BJ (cell line): ENCODE measurements at places on chromosomes 7 and 10.
A peak's percentile ranks its signal among the peaks of the same experiment; 100 is the strongest.

DNA sequence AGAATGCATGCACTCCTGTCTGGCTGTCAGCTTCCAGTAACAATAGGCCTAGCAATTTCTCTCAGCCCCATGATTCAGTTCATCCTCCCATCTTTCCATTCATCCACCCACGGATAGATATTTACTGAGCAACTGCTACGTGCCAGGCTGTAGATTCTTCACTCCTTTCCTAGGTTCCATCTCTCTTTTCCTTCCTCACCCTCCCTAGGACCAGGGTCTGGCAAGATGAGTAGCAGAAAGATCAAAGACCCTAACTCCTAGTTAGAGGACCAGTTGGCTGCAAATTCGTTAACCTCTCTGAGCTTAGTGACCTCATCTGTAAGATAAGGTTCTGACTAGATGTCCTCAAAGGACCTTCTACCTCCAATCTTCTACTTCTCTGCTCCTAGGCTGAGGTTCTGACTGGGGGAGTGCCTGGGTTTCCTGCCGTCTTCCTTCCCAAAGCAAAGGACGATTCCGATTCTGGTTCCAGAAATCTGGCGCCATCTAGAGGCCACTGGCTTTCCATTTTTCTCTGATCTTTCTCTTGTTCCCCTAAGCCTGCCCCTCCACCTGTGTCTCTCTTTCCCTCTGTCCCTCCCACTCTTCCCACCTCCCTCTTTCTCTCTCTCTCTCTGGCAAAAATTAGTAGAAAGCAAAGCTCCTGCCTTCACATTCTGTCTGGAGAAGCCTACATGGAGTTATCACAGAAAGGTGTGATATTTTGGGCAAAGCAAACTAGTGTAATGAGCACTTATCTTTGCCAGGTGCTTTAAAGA, 26.2 kb downstream of the TBATA start:
- DNase-seq: no peak

DNA sequence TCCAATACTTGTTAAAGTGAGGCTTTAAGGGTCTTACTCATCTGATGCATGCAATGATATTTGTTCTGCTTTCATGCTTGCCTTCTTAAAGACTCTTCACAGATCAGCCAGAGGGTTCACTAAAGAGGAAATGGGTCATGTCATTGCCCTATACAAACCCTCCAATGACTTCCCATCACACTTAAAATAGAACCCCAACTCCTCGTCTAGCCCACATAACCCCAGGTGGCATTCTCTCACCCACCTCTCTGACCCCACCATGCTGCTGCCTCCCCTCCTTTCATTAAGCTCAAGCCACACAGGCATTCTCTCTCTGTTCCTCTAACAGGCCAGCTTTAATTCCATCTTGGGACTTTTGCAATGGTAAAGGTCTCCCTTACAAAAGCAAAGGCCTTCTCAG, 253.6 kb downstream of the GRID1 start:
- DNase-seq: no peak

- no peak for DNase-seq
Measured at GRCh38 chr10:48670978-48671913, 13.4 kb upstream of the WDFY4 start.

- no peak for DNase-seq
Measured at GRCh38 chr7:1234881-1235500, 2.3 kb downstream of the UNCX start.

- no peak for DNase-seq
Measured at GRCh38 chr7:5636446-5636835, 145.0 kb downstream of the RNF216 start.

DNA sequence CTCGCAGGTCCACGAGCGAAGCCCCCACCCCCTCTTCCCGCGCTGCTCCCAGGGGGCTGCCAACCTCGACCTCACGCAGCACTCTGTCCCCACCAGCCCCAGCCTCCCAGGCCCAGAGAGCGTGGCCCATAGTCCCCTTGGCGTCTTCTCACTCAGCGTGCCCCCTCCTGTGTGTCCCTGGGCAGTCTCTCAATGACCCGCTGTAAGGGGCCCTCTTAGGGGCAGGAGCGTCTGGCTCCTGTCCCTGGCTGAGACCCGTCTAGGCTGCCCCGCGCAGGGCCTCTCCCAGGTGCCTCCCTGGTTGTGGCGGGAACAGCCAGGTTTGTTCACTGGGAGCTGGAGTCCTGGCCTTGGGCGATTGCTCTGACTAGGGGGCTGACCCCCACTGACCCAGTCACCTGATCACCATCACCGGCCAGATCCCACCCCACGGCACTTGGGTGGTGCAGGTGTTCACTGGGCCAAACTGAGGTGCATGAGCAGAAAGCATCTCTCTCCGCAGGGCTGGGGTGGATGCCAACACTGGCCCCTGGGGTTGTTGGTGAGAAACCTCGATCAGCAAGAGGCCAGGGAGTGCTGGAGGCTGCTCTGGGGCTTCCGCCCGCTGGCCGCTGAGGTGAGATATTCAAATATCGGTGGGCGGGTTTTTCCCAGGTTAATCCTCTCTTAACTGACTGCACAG, 12.6 kb upstream of the WDFY4 start:
- DNase-seq: no peak

- DNase-seq: no peak
Measured at GRCh38 chr10:43502931-43503330, 66.0 kb downstream of the ZNF487 start.

GRCh38 chr10:4344492-4344994, 481.5 kb upstream of the AKR1E2 start:
- DNase-seq: peak; percentile 100

- DNase-seq: no peak
Measured at GRCh38 chr7:45001826-45002225, 1.8 kb downstream of the CCM2 start.

DNA sequence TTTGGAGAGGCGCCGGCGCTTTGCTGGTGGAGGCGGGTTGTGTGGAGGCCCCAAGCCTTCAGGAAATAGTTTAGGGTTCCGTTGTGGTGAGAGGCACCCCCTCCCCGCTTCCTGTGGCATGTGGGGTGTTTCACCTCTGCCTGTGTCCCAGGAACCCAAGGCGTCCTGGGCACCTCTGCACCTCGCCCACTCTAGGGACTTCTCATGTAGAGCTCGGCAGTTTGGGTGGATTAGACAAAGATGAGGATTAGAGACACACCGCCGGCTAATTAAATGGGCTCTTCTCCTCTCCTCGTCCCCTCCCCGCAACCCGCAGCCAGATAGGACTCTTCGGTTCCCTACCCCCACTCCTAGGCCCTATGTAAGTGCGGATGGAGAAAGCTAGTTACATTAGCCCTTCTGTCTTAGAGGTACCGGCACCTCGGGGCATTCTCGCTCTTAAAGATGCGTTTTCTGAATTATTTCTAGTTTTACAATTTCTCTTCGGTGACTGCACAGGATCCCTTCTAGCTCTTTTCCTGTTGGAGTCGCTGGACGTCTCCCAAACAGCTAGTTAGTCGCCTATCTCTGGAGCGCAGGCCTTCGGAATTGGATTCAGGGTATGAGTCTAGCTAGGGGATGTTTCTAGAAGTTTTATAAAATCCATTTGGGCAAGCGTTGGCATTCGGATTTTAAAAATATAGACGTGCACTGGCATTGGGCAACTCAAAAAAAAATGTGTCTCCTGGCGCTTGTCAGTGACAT, 7.8 kb downstream of the PTF1A start:
- no peak for DNase-seq

DNA sequence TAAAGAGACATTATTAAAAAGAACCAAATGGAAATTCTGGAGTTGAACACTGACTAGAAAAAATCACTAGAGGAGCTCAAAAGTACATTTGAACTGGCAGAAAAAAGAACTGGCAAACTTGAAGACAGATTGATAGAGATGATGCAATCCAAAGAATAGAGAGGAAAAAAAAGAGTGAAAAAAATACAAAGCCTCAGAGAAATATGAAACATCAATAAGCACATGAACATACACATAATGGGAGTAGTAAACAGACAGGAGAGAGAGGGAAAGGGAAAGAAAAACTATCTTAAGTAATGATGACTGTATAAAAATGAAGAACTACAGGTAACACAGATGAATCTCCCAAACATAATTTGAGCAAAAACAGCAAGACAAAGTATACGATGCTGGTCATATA, 61.1 kb downstream of the CNOT4 start:
- no peak for DNase-seq

DNA sequence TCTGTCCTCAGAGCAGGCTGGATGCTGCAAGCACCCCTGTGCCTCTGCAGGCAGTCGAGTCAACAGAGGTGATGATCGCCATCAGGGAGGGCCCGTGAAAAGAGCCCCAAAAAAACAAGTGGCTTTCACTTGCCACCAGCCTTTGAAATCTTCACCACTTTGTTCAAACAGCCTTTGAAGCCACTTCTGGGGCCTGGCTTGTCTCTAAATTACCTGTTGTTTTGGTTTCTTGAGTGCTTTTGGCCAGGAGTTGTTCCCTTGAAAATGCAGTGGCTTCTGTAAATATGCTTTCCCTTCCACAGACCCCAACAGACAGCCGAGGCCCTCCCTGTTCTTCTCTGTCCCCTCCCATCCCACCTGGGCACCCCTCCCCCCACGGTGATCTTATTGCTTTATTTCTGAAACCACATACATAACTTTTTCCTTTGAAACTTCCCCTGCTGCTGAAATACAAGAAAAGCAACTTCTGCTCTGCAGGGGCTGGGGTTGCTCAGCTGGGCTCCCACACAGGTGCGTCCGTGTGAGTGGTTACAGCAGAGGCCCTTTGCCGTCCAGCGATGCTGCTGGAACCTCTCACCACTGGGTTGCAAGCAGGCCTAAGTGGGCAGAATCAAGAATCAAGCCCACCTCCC, 283.8 kb upstream of the SHH start:
- DNase-seq: no peak

GRCh38 chr7:85177316-85177715, 9.5 kb downstream of the SEMA3D start:
- DNase-seq: no peak

DNA sequence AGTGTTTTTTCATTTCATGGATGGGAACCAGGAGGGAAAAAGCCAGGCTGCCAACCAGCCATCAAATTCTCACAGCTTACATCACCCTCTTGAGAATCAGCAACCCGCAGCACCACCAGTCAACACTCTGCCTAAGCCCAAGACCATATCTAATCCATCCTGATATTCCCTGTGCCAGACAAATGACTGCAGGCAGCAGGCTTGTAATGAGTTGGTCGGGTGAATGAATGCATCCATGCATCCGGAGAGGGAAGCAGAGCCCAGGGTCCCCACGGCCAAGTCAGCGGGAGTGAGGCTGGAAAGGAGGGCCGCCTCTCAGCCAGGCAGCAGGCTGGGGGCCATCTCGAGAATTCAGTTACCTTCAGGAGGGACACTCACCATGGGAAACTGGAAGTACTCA, 46.9 kb downstream of the SLIT1 start:
- DNase-seq: no peak

GRCh38 chr10:34811968-34812514, 3.1 kb downstream of the PARD3 start:
- DNase-seq: no peak

GRCh38 chr10:79434821-79435251, 10.6 kb downstream of the ZCCHC24 start:
- no peak for DNase-seq

GRCh38 chr10:71220689-71221540, 8.5 kb downstream of the UNC5B start:
- DNase-seq: no peak

DNA sequence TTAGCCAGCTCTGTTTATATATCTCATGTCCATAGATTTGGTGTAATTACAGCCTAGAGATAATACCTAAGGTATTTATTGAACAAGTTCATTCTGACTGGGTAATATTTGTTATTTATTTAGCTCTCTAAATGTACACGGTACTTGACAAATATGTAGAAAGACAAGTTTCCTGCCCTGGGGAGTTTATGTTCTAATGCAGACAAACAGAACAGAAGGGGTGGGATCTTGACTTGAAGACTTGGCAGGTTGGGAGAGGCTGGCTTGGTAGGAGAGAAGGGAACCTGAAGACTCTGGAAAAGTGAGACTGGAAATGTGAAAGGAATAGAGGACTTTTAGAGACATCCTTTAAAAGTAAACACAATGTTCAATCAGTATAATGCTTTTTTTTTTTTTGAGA, 97.7 kb upstream of the CDK6 start:
- DNase-seq: no peak

- no peak for DNase-seq
Measured at GRCh38 chr10:133277993-133278576, 1.4 kb upstream of the ADAM8 start.

DNA sequence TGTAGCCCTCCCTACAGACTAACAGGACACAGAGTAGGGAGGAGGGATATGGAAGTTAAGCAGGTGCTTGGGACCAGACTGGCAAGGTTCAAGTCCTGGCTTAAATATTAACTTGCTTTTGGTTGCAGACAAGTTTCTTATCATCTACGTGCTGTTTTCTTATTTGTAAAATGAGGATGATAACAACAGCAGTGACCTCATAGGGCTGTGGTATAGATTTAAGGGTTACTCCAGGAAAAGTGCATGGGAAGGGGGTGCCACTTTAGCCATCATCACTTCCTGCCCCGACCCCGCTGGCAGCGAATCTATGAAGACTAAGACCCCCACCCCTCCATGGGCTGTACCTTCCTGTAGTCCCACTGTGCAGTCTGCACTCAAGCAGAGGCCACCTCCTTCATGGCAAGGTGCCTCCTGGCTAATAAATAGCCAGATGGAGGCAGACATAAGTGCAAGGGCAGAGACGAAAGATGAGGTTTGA, 250.2 kb downstream of the COBL start:
- DNase-seq: no peak

DNA sequence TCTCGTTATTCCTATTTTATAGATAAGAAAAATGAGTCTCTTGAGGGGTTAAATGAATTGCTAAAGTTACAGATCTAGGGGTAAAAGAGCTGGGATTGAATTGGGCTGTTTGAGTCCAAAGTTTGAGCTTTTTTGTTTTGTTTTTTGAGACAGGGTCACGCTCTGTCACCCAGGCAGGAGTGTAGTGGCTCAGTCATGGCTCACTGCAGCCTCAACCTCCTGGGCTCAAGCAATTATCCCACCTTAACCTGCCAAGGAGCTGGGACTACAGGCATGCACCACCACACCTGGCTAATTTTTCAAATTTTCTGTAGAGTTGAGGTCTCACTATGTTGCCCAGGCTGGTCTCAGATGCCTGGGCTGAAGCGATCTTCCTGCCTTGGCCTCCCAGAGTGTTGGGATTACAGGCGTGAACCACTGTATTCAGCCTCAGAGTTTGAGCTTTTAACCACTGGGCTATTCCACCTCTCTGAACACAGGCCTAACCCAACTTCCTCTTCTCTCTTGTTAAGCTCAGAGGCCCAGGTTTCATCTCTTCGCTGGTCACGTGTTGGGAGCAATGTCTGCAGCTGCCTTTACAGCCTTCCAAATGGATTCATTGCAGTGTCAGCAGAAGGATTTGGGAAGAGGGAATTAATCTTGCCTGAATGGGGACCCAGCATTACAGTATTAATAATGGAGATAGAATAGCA, 8.0 kb downstream of the SUFU start:
- DNase-seq: no peak

DNA sequence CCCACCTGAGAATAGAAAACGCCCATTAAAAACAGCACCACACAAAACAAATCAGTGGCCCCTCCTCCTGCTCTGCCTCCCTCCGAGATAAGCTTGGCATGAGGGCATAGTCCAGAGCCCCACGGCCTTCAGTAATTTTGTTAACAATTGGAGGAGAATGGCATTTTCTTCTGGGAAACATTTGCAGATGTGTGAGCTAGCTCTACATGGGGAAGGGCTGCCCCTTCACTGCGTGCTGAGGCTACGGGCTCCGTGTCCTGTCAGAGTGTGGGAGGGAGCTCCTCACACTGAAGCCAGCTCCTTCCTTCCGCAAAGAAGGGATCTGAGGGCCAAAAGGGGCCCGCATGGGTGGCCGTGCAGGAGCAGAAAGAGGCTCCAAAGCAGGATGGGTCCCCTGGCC, 15.2 kb downstream of the GRK5 start:
- DNase-seq: no peak

GRCh38 chr10:78346721-78347120, 313.1 kb downstream of the RPS24 start:
- no peak for DNase-seq

- DNase-seq: no peak
Measured at GRCh38 chr10:71708301-71708703, 11.3 kb downstream of the C10orf105 start.
